ENCODE measurements at places on chromosomes 7 and 10.

- no peak for DNase-seq
Measured at GRCh38 chr10:60390224-60390626, 550 bp upstream of the ANK3 start.

- no peak for DNase-seq
Measured at GRCh38 chr10:48651839-48652238, 32.8 kb upstream of the WDFY4 start.

GRCh38 chr7:141178486-141179135, 104.7 kb downstream of the TMEM178B start:
- no peak for DNase-seq

DNA sequence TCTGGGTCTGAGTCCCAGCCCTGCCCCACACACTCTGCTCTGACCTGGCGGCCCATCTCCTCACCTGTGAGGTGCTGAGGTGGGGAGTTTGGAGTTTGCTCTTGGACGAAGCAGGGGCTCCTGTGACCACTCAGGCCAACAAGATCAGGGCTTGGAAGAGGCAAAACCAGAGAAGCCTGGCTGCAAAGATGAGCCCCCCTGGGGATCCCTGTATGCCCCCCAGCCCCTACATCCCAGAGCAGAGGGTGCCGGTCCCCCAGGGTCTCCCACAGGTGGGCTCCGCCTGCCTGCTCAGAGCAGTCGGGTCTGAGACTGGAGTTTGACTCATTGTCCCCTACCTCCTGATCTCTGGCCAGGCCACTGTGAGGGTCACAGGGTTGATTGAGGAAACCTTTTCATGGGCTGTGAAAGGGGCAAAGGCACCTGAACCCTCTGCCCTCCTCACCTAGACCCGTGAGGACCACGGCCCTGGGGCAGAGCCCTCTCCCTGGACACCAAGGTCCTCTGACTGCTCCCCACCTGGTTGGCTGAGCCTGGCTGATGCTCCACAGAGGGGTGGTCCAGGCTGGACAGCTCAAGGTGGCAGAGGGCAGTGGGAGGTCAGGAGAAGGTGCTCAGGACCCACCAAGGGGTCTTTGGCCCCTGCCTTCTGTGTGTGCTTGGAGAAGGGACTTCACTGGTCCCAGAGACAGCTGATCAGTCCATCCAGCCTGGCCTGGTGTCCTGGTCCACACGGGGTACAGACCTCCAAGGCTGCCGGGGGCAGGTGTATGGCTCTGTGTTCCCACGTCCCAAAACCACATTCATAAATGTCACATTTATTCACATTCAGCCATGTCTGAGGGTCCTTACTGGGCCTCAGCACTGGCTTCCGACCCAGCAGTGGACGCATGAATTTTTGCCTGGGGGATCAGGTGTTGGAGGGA, 9.1 kb upstream of the SCART1 start:
- DNase-seq: no peak

GRCh38 chr10:19730907-19731217, 85.4 kb upstream of the PLXDC2 start:
- DNase-seq: no peak

- DNase-seq: no peak
Measured at GRCh38 chr10:93071177-93071472, 2.6 kb upstream of the CYP26A1 start.

- DNase-seq: no peak
Measured at GRCh38 chr7:14305233-14305866, 315.9 kb upstream of the ETV1 start.

- no peak for DNase-seq
Measured at GRCh38 chr7:94003446-94004023, 620 bp downstream of the BET1 start.

- DNase-seq: no peak
Measured at GRCh38 chr7:27611059-27611458, 51.6 kb downstream of the HIBADH start.

DNA sequence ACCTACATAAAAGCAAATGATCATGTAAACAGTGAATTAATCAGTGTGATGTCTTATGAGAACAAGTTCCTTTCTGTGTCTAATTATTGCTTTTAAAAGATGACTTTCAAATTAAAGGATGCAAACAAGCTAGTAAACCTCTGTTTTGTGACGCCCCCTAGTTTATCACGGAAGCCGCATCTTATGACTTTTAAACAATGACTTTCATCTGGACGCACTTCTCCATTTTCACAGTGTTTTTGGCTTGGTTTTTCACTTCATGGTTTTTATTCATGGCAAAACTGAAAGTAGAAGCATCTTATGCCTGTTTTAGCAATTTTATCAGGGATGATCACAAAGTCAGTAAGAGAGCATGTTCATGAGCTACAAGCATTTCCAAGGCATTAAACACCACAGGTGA, 35.0 kb downstream of the ITGA8 start:
- DNase-seq: no peak

DNA sequence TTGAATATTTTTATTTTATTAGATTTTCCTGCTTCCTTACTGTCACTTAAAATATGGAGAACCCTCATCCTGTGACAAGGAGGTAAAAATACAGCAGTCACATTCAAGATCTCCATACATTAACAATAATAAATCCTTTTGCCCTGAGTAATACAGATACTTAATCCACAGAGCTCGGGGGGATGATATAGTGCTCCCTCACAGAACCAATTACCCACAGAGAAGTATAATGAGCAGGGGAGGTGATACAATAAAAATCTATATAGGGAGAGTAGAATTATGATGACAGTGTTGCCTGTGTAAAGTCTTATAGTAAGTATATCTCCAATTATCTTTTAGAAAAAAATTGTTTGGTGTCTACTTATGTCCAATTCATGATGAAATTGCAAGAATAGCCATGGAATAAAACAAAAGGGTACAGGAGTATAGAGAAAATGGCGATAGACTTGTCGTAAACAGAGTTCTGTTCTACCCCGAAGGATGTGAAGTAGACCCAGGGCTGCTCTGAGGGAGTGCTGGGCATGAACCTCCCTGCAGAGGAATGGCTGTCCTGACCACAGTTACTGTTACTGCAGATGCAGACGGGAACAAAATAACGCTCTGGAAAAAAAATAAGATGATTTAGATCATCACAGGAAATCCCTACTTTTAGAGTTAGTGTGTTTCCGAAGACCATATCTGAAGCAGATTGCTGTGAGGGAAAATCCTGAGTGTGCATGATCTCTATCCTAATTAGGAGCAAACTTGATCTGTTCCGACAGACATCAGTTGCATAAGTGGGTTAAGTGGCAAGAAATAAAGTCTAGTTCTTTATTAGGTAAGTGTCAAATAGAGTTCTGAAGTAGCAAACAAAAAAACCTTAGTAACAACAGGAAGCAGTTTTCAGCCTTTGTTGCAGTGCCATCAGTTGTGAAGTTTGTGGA, 123.7 kb downstream of the KAT6B start:
- no peak for DNase-seq

- DNase-seq: no peak
Measured at GRCh38 chr7:137990251-137990941, 11.5 kb downstream of the CREB3L2 start.

- no peak for DNase-seq
Measured at GRCh38 chr10:125543796-125544195, 139.2 kb downstream of the TEX36 start.

DNA sequence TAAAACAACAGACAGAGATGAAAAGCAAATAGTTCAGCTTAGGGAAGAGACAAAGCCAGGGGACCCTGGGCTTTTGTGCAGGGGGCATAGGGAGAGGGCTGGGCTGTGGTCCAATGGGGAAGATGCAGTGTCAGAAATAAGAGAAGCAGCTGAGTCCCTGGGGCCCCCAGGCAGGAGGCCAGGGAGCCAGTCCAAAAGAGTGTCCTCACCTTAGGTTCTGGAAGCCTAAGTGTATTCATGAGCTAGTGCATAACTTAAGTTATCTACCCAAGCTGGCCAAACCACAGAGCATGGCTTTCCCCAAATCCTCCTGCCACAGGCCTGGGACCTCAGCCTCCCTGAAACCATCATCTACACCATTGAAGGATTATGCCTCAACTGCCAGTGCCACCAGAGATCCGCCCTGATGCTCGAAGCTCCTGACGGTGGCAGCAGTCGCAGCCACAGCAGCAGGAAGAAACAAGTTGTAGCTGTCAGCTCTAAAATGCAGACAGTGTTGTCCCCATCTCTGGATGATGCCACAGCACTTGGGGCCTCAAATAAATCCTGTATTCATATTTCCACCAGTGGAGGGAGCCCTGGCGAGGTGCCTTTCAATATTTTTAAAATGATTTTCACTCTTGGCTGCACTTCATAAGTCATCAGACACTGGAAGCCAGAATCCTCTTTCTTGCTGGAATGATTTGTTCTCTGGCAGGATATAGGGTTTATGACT, 574.6 kb downstream of the GRID1 start:
- no peak for DNase-seq

GRCh38 chr7:46930366-46930765, 651.5 kb downstream of the TNS3 start:
- no peak for DNase-seq

DNA sequence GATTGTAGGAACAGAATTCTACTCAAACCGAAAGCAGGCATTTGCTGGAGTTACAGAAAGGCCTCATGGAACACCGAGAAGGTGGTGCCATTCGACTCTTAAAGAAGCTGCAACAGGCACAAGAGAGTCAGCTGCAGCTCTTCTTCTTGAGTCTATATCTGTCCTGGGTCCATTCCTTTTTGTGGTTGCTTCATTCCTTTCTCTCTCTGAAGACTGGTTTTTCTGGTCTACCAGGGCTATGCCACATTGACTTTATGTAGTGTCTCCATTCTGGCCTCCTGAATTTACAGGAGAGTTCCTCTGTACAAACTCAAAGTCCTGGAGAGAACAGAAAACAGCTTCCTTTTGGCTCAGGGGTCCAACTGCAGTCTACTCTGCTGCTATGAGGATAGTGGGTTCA, 132.8 kb downstream of the CFTR start:
- no peak for DNase-seq

DNA sequence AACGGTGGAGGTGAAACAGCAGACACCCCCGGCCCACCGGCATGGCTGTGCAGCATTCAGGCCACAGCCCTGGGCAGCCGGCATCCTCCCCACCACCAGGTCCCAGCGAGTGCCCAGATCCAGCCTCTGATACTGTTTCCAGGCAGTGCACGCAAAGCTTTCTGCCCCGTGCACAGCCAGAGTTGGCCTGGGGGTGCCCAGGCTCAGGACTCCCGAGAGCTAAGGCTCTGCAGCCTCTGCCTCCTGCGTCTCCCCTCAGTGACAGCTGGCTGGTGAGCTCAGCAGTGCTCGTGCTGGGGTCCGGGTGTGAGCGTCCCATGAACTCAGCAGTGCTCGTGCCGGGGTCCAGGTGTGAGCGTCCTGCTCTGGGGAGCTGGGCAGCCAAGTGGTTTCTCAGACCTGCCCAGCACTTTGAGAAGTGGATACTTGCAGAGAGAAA, 65.4 kb downstream of the CFAP46 start:
- no peak for DNase-seq

DNA sequence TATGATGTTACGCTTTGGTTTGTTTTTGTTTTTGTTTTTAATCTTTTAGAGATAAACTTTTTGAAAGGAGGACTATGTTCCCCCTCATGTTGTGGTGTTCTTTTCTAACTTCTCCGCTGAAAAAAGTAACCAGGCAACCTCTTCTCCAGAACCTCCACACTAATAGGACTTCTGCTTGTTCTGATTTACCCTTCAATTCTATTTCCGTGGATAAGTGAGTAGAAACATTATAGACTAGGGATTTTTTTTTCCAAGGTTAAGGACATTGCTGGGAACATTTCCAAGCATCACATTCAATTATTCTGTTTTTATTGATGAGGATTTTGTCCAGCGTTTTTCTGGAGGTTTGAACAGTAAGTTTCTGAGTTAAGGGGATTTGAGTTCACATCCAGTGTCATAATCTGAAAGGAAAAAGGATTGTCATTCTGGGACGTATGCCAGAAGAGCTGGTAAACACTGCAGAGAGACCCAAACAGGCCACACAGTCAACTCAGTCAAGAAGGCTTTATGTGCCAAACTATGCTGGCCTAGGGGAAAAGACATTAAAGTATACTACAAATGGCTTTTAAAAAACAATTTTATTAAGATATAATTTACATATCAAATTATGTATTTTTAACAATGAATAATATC, 28.3 kb upstream of the RALA start:
- DNase-seq: no peak

- no peak for DNase-seq
Measured at GRCh38 chr10:79054203-79055099, 14.3 kb upstream of the ZMIZ1 start.

GRCh38 chr10:93268021-93268420, 194.3 kb downstream of the CYP26A1 start:
- no peak for DNase-seq

DNA sequence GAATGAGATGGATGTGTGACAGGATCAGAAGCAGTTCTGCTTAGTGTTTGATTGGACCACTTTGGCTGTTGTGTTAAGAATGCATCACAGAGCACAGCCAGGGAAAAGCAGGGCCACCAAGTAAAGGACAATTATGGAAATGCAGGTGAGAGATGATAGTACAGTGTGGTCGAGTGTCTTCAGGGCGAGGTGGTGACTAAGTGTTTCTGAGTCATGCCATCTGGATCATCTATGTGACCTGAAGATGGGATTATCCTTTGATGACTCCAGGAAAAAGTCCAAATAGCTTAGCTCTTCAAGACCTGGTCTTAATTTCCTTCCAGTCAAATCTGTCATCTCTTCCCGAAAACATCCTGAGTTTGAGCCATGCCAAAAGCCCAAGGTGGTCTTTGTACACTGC, 523.2 kb upstream of the IGFBP3 start:
- no peak for DNase-seq

- DNase-seq: no peak
Measured at GRCh38 chr7:55193245-55193644, 171.9 kb upstream of the LANCL2 start.

DNA sequence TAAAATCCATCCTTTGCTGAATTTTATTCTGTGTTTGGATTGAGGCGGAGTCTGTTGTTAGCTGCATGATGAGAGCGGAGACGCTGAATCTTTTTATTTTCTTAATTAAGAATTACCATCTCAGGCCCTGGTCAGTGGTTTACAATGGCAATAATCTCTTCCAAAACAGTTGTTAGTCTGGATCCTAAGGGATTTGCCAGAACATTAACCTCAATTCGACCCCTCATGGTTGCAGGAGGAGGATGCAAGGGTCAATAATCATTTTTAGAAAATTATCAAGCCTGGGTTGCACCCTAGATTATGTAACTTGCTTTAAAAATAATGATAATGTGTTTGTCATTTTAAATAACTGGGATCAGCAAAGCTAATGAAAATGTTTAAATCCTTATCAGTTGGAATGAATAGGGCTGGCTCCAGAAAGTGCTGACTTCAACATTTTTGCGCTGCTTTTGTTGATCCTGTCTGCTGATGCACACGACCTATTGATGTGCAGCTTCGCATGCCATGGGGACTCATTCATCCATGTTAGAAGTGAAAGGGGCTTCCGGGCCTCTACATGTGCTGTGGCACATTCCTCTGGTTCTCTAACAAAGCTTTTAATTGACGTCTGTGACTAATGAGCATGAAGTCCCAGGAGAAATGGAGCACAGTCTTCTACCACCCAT, 80.7 kb upstream of the KIAA1217 start:
- no peak for DNase-seq

DNA sequence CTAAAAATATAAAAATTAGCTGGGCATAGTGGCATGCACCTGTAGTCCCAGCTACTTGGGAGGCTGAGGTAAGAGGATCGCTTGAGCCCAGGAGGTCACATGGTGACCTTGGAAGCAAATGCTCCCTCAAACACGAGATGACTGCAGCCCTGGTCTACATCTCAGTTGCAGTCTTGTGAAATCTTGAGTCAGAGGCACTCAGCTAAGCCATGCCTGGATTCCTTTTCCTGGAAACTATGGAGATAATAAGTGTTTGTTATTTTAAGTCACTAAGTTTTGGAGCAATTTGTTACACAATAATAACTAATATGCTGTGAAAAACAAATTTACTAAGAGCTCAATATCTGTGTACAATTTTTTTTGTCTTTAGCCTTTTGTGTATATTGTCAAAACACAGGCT, 284.3 kb upstream of the KAT6B start:
- DNase-seq: no peak

GRCh38 chr7:100914879-100915447, 19.3 kb upstream of the ACHE start:
- DNase-seq: no peak

Data from GM12864 (cell line).